ENCODE measurements at places on chromosomes 4 and X. TPM values are rescaled to one million over a fixed set of nuclear protein-coding genes. Genes with fewer than 3 reads are reported as not detected.

TEX13B gene
- not detected for total RNA-seq

DNA sequence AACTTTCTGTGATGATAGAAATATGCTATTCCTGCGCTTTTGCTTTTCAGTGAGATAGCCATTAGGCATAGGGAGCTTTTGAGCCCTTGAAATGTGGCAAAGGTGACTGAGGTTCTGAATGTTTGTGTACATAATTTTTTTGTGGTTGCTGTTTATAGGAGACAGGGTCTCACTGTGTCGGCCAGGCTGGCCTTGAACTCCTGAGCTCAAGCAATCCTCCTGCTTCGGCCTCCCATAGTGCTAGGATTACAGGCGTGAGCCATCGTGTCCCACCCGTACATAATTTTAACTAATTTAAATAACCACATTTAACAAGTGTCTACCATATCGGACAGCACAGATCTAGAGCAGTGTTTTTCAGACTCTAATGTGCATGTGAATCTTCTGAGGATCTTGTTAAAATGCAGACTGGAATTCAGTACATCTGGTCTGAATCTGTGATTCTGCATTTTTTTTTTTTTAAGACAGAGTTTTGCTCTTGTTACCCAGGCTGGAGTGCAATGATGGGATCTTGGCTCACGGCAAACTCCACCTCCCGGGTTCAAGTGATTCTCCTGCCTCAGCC is 45.3 kb downstream of the CASP6 start:
- ATAC-seq, result no peak

- ATAC-seq, result no peak
These were observed 48.1 kb upstream of the DHRSX start for GRCh38 chrX:2548711-2549423.

DNA sequence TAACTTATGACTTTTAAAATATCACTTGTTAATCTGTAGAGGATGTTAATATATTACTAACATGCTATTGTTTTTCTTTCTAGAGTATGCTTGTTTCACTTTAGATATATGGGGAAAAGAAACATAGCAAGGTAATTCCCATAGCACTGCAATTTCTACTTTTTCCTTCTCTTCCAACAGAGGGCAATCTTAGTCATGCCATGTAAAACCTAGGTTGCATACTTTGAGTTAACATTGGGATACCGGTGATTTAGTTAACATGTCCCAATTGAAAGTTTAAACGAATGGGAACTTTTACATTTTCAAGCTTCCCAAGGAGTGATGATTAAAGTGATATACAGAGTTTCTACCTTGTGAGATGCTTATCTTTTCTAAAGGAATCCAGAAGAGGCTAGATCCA is 89.4 kb upstream of the IL13RA1 start:
- no peak for ATAC-seq

- no peak for ATAC-seq
These were observed 115.8 kb downstream of the CORIN start for GRCh38 chr4:47721892-47722575.

GRCh38 chr4:83753260-83753659 is 217.4 kb downstream of the GPAT3 start:
- no peak for ATAC-seq

- ATAC-seq, result no peak
These were observed 131.8 kb downstream of the OR13H1 start for GRCh38 chrX:131675596-131676194.

Measured in activated T-helper 17 cell treated with anti-CD3 and anti-CD28 coated beads, Interleukin-2, amount 50 U/mL, for 72 hours (primary cell).